MCF 10A (cell line): ENCODE measurements at places on chromosomes 5 and 9. TPM values are rescaled to one million over a fixed set of nuclear protein-coding genes. Genes with fewer than 3 reads are reported as not detected.

CDKN2A gene
- not detected in 2 replicates for total RNA-seq

DNA sequence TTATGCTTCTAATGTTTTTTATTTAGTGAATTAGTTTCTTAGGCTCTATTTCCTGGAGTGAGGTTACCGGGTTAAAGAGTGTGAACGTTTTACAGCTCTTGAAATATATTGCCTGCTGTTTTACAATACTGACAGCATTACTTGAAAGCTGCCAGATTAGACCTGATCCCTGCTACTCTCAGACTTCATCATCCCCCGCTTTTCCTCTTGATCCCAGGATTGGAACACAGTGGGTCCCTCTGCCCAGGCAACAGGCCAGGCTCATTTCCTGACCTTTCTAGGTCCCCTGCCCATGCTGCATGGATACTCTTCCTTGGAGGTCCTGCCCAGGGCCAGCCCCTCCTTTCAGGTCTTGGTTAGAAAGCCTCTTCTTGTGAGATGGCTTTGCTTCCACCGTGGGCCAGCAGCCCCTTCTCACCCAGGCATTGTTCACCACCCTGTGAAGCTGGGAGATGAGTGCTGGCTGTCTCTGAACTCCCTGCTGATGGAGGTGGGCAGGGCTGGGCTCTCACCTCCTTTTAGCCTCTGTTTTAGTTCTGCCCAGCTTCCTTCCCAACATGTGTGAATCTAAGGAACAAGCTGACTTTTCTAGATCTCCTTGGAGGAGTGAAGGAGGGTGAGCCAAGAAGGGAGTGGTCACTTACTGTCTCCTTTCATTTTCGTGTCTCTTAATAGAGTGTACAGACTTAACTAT lies 15.5 kb upstream of the FAM120AOS start:
- H3K27me3 ChIP-seq, result no peaks in the 10 kb centered on the region
- peaks cover 33% of the 10 kb centered on the region for H3K36me3 ChIP-seq
- peak overlapping the region; percentile 80 for H3K27ac ChIP-seq
- peak; percentile 35 for DNase-seq

- H3K27me3 ChIP-seq, result no peaks in the 10 kb centered on the region
- peak overlapping the region; percentile 20 for H3K27ac ChIP-seq
- DNase-seq, result peak; percentile 84
- no peak overlapping the region for H3K4me3 ChIP-seq
Measured at GRCh38 chr5:142748568-142749249, 21.5 kb upstream of the ARHGAP26 start.

DNA sequence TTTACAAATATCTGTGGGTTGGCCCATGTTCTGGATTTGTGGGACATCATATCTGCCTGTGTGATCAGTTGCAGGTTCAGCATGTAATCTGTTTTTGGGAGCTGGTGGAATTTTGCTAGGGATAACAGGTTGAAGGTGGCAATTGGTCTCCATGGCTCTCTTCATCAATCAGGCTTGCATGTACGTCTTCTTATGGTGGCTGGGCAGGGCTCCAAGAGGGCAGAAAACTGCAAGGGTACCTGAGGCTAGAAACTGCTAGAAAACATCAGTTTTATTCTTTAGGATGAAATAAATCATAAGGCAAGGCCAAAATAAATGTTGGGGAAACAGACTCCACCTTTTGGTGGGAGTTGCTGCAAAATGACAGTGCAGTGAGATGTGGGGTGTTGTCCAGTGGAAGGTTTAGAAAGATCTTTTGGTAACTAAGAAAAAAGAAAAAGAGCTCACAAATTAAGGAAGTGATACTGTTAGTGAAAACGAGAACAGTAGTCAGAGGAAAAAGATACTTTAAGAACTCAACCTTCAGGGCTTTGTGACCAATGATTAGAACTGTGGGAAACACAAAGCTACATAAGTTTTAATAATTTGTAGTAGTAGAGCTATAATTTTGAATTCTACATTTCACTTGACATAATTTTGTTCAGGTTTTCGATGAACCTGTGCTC lies 300.7 kb upstream of the IZUMO3 start:
- H3K27me3 ChIP-seq, result no peaks in the 10 kb centered on the region
- no peaks in the 10 kb centered on the region for H3K4me1 ChIP-seq
- no peak for DNase-seq
- no peak overlapping the region for H3K4me3 ChIP-seq

DNA sequence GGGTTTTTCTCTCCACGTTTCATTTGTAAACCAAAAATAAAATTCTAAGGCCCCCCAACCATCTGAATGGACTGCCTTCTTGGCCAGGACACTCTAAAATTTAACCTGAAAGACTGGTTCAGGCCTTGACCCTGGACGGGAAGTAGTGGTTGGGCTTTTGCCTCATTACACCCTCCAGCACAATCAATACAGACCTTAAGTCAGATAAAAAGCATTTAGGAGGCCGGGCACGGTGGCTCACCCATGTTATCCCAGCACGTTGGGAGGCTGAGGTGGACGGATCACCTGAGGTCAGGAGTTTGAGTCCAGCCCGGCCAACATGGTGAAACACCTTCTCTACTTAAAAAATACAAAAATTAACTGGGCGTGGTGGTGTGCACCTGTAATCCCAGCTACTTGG lies 91.6 kb upstream of the PPP1R26 start:
- H3K4me1 ChIP-seq, result no peaks in the 10 kb centered on the region
- DNase-seq, result no peak
- H3K27me3 ChIP-seq, result no peaks in the 10 kb centered on the region
- peaks cover 7% of the 10 kb centered on the region for H3K36me3 ChIP-seq
- no peak overlapping the region for H3K27ac ChIP-seq
- no peak overlapping the region for H3K4me3 ChIP-seq

DNA sequence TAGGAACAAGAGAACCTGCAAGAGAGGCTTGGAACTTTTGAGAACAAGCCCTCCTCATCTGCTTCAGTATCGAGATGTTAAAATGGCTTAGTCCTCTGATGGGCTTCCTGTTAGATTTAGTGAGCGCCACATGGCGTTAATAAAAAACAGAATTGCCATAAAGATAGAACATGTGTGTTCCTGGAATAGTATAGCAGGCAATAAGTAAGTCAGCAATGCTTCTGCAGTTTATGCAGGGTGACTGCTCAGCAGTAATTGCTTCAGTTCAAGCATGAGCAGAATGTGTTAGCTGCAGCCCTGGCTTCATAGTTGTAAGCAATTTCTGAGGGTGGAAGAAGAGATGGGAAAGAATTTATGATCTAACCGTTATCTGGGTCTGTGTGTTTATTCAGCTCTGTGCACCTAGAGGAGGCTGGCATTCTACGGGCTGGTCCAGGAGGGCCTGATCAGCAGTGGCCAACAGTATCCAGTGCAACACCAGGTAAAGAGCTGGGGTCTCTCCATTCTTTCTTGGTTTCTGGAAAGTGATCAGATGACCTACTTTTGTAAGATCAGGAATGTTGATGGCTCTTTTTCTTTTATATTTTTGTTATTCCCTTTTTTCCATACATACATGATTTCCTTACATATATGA lies 15.9 kb downstream of the PCDHAC2 start:
- H3K4me1 ChIP-seq, result peaks cover 13% of the 10 kb centered on the region
- peaks cover 23% of the 10 kb centered on the region for H3K36me3 ChIP-seq
- H3K27me3 ChIP-seq, result no peaks in the 10 kb centered on the region
- no peak for DNase-seq

GRCh38 chr5:10704949-10705621 lies 55.9 kb downstream of the DAP start:
- H3K27ac ChIP-seq, result peak overlapping the region; percentile 24
- no peak overlapping the region for H3K4me3 ChIP-seq
- peak; percentile 61 for DNase-seq
- H3K27me3 ChIP-seq, result no peaks in the 10 kb centered on the region

DNA sequence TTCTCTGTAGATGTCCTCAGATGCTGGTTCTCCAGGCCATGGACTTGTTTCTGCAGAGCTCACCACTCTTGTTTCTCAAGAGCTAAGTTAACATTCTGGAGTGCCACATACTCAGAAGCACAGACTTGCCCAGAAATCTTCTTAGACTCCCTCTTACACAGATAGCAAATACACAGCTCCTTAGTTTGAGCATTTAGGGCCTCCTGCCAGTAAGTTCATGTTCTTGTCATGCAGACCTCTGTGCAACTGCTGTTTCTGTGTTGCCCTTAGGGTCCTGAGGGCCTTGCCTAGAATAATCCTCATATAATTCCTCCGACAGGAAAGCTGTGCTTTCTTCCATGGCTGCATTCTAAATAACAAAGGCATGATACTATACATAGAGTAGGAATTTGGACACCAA lies 1.3 kb upstream of the PTPDC1 start:
- H3K27me3 ChIP-seq, result no peaks in the 10 kb centered on the region
- H3K4me3 ChIP-seq, result no peak overlapping the region
- no peak for DNase-seq
- peaks cover 23% of the 10 kb centered on the region for H3K4me1 ChIP-seq
- no peak overlapping the region for H3K27ac ChIP-seq
- H3K36me3 ChIP-seq, result peaks cover 8% of the 10 kb centered on the region

- H3K27me3 ChIP-seq, result no peaks in the 10 kb centered on the region
- no peak overlapping the region for H3K4me3 ChIP-seq
- H3K36me3 ChIP-seq, result no peaks in the 10 kb centered on the region
Measured at GRCh38 chr5:158967541-158967940, 132.2 kb downstream of the EBF1 start.
